ENCODE measurements at places on chromosomes 2 and 18.

GRCh38 chr2:153138651-153139375 is 339.7 kb downstream of the RPRM start:
- DNase-seq = no peak

DNA sequence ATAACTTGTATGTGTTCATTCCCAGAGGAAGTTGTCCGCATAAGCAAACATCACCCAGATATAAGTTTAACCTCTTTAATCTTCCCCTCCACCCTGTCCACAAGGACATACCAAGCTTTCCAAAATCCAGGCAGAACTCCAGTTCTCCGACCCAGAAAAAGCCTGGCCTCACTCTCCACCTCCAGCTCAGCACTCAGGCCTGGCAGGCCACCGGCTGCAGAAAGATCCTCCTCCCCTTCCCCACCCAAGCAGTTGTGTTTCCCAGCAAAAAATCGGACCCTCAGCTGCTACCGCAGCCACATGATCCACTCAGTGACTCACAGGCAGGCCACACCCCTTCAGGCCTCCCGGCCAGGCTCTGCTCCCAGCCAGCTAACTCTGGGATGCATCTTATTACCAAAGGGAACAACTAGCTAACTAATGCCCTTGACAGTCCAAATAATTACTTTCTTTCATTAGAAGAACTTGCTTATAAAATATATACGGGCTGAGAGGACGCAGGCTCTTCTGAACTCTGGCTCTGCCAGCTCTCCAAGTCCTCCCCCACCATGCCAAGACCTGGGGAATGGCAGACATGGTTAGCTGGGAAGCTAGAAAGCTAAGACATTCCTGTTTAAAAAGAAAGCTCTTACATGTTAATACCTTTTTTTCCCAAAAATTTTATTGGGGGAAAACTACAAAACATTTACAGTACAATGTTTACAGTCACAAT is 4.5 kb downstream of the ZFP36L2 start:
- peak; percentile 85 for DNase-seq

DNA sequence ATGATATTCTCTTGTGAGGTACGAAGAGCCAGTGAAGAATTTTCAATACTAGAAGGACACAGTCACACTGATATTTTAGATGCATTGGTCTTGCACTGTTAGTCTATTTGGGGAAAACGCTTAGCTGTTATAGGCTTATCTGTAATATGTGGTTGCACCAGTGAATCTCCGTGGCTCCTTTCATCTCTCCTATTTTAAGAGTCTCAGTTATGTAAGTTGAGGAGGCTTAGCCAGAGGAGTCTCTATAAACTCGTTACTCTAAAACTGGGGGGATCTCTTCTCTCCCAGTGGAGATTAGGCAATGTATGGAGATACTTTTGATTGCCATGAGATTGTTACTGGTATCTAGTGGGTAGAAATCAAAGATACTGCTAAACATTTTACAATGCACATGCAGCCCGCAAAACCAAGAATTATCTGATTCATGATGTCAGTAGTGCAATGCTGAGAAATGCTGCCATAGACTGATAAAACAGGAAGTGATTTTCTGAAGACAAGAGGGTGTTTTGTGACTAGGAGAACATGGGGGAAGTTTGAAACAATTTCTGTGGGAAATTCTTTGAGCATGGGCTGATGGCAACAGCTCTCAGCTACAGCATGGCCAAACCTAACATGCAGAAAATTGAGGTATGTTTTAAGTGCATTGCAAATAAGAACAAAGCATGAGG is 339.1 kb downstream of the SOX11 start:
- no peak for DNase-seq

DNA sequence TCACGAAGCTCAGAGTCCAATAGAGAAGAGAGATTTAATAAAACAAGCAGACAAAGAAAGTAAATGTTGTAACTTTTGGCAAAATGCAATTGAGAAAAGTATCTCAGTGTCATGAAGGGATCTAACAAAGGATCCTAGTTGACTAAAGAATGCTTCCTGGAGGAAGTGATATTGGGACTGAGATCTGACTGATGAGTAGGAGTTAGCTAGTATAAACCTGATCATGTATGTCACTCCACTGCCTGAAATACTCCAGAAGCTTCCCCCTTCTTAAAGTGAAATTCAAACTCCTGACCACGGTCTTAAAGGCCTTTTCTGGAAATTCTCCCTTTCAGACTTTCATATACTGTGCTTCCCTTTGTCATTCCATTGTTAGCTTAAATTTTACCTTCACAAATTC is 1102.4 kb upstream of the ZEB2 start:
- no peak for DNase-seq

GRCh38 chr2:164896634-164897355 is 55.2 kb upstream of the COBLL1 start:
- DNase-seq = no peak

- peak; percentile 92 for DNase-seq
Observed at GRCh38 chr2:203713381-203713780, 6.9 kb downstream of the CD28 start.

DNA sequence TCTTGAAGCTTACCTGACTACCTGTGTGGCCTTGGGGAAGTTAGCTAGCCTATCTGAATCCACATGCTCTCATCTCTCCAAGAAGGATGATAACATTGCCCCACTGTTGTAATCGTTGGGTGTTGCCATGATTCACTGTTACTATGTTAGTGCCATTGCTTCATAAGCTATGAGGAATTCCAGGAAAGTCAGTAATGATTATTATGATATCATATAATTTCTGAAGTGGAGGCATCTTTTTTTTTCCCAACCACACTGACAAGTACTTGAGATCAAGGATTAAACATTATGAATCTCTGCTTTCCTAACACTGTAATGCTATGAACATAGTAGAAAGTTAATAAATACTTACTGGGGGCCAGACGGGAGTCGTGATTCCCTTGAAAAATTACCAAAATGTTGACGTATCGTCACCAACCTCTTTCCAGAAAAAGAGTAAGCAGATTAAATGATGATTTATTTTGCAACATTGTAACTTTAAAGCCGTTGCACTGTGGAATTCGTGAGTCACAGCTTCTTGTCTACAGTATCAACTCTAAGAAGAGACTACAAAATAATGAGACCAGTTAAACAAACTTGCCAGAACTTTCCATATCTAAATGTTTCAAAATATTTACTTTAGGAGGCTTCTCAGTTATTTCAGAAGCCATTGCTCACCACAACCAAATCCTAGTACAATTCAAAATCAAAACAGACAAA is 459.9 kb downstream of the PIK3C3 start:
- DNase-seq = no peak

DNA sequence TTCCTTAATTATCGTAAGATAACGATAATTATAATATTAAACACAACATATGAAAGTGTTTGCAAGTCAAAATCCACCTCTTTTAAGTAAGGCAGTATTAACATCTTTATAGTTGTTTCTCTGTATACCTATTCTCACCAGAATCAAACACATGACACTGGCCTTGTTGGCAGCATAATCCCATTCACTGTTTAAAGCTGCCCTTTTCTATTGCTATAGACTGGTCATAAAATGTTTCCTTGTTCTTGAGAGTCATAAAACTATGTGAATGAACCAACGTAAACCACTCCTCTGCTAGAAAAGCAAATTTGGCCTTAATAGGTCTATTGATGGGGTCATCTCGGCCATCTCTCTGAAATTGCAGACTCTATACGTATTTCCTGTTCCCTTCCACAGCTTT is 293.1 kb downstream of the SLC8A1 start:
- no peak for DNase-seq

DNA sequence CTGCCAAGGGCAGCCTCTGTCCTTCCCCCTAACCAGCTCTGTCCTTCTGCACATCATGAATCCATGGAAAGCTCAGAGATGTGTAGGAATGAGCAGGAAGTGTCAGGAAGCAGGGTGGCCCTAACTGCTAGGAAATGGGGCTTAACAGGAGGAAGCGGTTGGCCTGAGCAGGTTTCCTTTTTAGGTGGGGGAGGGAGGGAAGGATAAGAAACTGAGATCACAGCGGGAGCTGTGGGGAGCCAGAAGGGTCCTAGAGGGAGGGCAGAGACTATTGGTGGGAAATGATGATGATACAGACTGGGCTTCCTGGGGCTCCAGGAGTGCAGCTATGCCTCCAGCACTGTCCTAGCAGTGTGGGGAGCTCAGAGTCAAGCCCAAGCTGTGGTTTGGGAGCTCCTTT is 182.0 kb downstream of the SH3BP4 start:
- no peak for DNase-seq

DNA sequence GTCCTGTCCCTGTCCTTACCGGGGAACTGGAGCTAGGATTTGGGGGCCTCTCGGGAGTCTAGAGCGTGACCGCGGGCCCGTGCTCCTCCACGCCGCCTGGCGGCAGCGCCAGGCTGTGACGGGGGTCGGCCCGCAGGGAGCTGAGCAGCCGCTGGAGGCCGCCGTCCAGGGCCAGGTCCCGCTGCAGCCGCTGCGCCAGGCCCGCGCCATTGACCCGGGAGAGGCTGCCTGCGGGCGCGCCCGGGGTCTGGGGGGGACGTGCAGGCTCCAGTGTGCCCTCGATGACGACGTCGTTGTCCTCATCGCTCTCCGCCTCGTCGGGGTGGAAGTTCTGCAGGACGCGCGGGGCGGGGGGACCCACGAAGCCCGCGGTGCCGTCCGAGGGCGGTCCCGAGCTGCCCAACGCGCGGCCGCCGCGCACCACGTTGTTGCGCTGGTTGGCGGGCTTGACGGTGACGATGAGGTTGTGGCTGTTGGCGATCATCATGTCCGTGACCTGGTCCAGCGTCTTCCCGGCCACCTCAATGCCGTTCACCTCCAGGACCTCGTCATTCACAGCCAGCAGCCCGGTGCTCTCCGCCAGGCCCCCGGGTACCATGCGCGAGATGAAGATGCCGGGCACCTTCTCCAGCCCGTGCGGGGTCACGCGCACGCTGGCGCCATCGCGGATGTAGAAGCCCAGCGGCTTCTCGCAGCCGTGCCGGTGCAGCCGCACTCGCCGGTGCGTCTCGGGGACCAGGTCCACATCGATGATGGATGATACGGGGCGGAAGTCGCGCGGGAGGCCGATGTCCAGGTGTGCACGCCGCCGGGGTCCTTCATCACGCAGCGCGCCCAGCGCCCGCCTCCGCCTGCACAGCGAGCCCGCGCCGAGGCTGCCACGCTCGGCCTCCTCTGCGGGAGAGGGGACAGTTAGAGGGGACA is 50.9 kb downstream of the ADNP2 start:
- no peak for DNase-seq

GRCh38 chr18:79524181-79525078 is 128.7 kb downstream of the NFATC1 start:
- DNase-seq = no peak

- no peak for DNase-seq
Observed at GRCh38 chr18:69213842-69214241, 186.8 kb upstream of the DOK6 start.

DNA sequence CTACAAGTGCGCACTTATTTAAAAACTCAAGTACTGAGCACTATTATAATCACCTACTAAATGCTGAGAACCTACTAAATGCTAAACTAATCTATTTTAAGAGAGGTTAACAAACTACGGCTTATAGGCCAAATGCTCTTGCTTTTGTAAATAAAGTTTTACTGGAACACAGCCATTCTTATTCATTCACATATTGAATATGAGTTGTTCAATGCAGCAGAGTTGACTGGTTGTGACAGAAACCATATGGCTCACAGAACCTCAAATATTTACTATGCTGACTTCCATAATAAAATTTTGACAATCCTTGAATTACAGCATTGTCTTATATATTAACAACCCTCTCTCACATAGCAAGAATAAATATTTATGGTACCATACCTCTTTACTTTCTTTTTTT is 103.2 kb downstream of the ZNF521 start:
- DNase-seq = no peak

- no peak for DNase-seq
Observed at GRCh38 chr2:38836791-38837190, 38.9 kb downstream of the DHX57 start.

DNA sequence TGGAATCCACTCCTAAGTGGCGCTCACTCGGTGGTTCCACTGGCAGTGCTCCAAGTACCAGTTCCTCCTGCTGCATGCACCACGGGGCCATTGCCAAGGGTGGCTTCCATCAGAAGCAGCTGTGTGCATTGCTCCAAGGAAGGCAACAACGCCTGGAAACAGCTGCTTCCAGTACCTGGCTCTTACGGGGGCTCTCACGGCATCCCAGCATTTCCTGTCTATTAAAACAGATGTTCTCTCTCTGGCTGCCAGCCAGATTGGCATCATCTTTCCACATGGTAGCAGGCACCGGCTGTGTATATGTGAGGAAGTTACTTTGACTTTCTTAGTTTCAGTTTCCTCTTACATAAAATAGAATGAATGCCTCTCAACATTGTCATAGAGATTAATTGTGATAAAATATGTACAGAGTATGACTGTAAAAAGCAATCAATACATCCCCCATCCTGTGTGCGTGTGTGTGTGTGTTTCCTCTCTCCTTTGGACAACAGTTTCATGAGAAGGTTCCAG is 84.9 kb downstream of the CMPK2 start:
- no peak for DNase-seq

DNA sequence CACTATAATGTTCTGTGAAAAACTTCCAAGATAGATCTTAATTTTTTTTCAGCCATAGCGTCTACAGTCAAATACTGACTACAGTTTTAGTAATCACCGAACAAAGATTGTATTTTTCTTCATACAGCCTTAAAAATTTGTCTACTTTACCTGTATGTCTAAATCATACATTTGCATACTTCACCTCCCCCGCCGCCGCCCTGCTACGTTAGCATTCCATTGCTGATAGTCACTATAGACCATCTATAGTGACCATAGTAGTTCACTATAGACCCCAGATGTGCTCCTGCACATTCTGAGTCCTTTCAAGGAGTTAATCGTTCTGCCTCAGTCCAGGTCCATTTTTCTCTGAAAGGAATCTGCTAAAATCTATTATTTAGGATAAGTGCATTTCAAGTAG is 325.0 kb downstream of the CCDC178 start:
- DNase-seq = no peak

- DNase-seq = no peak
Observed at GRCh38 chr18:62069556-62069955, 117.3 kb downstream of the PIGN start.

DNA sequence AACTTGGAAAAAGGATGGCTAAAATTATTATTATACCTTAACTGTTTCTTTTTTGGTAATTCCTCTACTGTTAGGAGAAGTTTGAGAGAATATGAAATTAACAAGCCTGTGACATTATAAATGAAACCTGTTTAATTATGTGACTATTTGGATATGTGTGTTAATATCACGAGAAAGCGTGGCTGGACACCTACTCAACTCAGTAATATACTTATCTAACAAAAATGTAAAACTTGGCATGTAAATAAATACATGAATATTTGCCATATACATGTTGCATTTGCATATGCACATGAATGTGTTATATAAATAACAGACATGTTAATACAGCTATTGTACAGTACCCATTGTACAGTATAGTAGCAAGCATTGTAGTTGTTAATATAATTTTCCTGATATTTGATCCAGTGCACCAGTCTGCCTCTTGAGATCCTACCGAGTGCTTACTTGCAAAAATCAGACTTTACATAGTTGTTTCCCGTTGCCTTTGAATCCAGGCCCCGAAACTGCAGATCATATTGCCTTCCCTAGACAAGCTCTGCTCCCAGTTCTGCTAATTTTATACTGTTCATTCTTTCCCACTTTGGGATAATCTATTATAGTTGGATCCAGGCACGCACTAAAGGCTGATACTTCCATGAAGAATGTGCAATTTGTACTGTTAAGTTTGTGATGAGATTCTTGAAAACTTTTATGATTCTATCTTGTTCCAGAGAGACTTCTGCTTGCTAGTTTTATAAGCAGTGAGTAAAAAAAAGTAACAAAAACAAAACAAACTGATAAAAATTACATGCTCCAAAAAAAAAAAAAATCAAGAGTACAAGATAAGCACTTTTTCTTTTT is 395.6 kb downstream of the ARHGAP15 start:
- DNase-seq = no peak

Measured in SK-N-DZ (cell line).